Stimulated activated CD8-positive, alpha-beta memory T cell treated with anti-CD3 and anti-CD28 coated beads, Interleukin-7, amount 100 ng/mL, for 48 hours (primary cell): ENCODE measurements at places on chromosomes 3 and 15.

DNA sequence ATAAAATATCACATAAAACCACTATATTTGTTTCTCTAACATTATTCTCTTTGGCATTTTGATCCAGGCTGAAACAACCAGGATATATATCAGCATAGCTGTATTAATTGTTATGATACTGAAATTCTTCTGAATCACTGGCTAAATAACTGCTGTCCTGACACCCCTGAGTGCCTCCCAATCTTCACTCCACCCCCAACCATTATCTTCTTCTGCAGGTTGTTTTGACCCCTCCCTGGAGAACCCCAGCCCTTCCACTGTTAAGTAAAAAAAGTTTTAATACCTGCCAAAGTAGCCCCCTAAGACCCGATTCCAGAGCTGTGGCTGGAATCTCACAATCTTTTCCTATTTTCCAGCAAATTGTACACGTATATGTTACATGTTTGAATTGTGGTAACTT, 124.1 kb downstream of the DNAH12 start:
- no peak for DNase-seq

GRCh38 chr3:23741036-23741706, 64.6 kb upstream of the UBE2E1 start:
- no peak for DNase-seq

GRCh38 chr3:31770822-31771326, 210.2 kb downstream of the OSBPL10 start:
- no peak for DNase-seq

DNA sequence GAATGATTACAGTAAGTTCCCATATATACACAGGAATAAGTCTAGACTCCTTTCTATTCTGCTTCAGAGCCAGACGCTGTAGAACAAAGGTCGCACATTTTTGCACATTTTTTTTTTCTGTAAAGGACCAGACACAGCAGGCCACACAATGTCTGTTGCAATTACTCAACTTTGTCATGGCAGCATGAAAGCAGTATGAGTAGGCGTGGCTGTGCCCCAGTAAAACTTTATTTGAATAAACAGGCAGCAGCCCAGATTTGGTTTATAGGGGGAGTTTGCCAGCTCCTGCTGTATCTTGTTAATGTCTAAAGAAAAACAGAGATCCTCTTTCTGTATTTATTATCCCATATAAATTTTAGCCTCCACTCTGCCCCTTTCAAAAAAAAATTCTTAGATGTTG, 708.3 kb downstream of the FHIT start:
- DNase-seq = no peak

GRCh38 chr3:197394464-197395321, 96.3 kb upstream of the DLG1 start:
- DNase-seq = peak; percentile 69
